ENCODE measurements at places on chromosomes 5 and 9.
A peak's percentile ranks its signal among the peaks of the same experiment; 100 is the strongest.

DNA sequence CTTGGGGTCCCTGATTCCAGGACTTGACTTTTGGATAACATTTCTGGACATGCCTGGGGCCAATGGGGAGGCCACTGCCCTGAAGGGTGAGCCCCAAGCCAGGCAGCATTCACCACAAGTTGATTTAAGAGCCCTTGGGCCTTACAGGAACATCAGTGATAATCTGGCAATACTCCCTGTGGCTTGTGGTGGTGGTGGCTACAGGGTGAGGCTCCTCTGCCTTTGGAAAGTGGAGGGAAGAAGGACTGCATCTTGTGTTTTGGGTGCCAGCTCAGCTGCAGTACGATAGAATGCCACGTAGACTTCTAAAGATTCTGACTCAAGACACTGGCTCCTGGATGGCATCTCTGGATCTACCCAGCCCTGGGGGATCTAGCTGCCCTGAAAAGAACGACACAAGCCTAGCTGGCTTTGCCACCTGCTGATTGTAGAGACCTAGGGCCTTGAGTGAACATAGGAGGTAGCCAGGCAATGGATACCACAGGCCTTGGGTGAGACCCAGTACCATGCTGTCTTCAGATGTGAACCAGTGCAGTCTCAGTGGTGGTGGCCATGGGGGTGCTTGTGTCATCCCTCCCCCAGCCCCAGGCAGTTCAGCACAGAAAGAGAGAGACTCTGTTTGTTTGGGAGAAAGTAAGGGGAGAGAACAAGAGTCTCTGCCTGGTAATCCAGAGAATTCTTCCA lies 79.0 kb upstream of the DAP start:
- no peak for DNase-seq

DNA sequence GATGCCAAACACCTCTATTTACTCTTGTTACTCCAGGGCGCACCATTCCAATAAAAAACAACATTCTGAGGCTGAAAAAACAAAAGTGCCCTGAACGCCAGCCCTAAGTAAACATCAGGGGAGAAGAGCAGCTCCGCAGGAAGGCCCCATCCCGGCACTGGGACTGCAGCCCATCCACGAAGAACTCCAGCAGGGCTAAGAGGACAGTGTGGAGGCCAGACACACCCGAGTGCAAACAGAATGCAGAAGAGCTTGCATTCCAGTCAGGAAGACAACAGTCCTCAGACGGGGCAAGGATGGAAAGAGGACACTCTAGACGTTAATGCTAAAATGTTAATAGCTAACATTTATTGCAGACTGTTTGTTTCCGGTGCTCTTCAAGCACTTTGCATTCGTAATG lies 33.0 kb downstream of the FAM240B start:
- no peak for DNase-seq

DNA sequence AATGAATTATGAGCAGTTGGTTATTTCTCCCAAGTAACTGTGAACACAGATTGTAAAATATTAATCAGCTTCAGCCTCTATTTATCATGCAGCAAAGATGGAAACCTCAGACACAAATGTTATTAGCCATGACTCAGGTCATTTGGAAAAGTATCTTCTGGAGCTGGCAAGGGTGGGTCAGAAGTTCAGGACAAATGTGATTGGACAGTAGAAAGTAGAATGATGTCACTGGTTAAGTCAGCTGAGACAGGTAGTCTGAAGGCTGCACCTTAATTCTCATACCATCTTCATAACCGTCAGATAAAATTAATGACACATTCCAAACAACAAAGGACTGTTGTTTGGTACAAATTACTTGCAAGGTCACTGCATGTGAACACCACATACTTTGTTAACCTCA lies 140.2 kb downstream of the EMB start:
- no peak for DNase-seq

- no peak for DNase-seq
Observed at GRCh38 chr5:27026801-27027200, 11.6 kb downstream of the CDH9 start.

GRCh38 chr9:8802242-8802641 lies 1002.7 kb upstream of the DMAC1 start:
- DNase-seq = no peak

DNA sequence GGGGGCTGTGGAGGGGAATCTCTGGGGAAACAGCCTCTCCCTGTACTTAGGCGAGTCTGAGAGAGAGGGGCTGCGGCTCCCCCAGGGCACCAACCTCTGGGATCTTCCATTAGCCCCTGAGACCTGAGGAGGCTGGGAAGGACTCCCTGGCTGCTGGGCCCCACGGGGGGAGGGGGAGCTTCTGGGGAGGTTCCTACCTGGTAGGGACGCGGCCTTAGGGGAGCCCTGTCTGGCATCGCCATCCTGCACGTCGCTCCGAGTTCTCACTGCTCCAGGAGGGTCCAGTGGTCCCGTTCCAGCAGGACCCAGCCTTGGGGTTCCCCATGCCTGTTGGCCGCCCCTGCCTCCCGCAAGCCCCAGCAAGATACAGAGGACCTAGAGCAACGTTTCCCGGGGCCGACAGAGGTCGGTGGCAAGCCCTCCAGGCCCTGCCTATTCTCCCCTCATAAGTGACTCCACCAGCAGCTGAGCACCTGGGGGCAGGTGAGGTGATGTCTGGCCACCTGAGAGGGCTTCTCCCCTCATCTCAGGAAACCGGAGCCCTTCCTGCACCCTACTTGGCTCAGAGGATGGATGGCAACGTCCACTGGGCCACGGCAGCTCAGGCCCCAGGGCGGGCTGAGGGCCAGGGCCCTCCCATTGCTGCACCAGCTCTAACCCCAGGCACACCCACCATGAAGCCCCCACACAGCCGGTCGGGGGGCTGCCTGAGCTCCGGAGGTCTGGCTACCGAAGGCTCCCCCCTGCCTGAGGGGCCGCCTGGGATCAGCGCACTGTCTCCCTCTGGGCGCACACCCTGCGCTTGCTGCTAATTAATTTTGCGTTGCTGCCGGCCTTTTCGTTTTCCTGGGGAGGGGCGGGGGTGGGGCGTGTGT lies 22.5 kb downstream of the TPPP start:
- no peak for DNase-seq

DNA sequence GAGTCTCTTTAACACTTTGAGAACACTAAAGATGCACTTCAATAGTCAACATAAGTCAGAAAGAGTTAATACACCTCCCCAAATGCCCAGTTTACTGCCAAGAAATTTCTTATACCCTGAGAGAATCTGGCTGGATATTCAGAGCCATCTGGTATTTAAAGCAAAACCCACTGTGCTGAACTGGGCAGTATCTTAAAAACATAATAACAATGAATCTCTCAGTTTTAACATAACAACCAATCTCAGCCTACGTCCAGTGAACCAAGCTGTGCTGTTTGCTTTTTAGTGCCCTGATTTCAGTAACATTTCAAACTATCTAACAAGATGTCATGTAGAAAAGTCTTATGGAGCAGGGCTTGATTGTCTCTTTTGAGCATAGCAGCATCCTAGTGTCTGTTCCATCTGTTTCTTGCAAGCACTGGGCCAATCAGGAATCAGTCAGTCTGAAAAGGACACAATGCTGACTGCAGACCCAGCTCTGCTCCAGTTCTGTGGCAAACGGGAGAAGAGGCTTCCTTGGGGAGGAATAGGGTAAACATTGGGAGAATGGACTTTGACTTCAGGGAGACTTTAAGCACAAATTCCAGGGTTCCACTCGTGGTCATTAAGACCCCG lies 43.6 kb upstream of the FAM81B start:
- DNase-seq = no peak

- no peak for DNase-seq
Observed at GRCh38 chr5:164356790-164357189, 851.4 kb downstream of the MAT2B start.

- no peak for DNase-seq
Observed at GRCh38 chr9:33025572-33026342, 684 bp downstream of the DNAJA1 start.

DNA sequence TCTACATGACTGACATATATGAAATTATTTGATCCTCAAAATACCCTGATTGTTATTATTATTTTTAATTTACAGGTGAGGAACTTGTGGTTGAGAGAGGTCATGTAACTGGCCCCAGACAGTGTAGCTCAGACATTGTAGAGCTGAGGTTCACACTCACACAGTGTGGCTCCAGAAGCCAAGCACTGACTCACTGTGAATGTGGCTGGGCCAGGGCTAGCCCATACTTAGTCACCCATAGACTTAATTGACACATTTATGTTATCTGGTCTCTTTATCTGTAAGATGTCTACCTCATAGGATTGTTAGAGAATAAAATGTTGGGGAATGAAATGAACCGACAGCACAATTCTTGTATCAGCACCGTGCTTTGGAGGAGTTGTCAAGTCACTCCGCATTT lies 24.9 kb upstream of the CCDC112 start:
- DNase-seq = peak; percentile 26

DNA sequence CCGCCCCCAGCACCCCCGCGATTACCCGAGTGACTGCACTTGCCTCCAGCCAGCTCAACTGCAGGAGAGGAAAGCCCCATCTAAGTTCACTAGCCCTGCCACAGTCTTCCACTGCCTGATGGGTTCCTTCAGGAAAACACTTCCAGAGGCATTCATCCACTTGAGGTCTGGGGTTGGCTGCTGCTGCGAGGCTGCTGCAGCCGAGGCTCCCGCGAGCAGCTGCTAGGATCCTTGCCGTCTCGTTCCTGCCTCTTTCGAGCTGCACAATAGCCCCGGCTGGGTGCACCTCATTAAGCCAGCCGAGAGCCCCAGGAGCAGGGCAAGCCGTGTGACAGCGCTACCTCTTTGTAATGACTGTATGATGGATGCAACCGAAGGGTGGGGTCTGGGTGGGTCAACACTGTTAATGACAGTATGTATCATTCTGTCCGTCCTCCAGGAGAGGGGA lies 24.2 kb upstream of the ELAVL2 start:
- DNase-seq = no peak

Measured in GM04504 (cell line).